ENCODE measurements at places on chromosomes 4 and X.

DNA sequence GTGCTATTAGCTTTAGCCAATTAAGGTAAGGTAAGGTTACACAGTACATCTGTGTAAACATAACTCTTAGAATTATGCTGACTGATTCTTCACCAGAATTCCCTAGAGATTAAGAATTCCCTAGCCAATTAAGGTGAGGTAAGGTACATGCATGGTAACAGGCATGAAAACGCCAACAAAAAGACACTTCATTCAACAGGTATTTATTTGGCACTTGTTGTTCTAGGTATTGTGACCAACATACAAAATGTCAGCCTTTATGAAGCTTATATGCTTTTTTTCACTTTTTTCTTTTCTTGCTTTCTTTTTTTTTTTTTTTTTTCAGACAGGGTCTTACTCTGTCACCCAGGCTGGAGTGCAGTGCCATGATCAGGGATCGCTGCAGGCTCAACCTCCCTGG lies 47.2 kb downstream of the EDNRA start:
- DNase-seq, result no peak

GRCh38 chr4:142519342-142519741 lies 326.8 kb downstream of the INPP4B start:
- DNase-seq, result no peak

DNA sequence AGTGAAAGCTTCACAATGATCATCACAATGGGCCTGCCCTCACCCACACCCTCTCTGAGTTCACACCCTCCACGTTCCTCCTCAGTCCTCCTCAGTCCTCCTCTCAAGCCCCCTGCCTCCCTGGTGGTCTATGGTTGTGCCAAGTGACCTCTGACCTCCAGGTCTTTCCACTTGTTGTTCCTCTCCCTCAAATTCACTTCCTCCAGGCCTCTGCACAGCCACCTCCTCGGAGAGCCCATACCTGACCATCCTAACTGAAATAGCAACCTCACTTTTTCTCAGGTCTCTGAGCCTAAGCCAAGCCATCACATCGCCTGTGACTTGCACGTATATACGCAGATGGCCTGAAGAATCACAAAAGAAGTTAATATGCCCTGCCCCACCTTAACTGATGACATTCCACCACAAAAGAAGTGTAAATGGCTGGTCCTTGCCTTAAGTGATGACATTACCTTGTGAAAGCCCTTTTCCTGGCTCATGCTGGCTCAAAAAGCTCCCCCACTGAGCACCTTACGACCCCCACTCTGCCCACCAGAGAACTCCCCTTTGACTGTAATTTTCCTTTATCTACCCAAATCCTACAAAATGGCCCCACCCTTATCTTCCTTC lies 293.4 kb upstream of the TENM3 start:
- no peak for DNase-seq

DNA sequence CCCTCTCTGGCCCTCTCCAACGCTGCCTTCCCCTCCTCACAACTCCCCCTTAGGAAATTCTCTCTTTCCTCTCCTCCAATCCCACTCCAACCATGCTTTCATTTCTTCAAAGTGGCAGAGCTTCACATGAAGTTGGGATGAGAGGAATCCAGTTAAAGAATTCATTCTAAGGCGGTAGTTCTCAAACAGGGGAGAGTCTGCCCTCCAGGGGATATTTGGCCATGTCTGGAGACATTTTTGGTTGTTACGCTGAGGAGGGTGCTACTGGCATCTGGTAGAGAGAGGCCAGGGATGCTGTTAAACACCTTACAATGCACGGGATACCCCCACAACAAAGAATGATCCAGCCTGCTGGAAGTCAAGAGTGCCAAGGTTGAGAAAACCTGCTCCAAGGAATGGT lies 40.5 kb upstream of the PHKA2 start:
- no peak for DNase-seq

GRCh38 chrX:76029385-76029784 lies 143.5 kb upstream of the PBDC1 start:
- DNase-seq, result no peak

DNA sequence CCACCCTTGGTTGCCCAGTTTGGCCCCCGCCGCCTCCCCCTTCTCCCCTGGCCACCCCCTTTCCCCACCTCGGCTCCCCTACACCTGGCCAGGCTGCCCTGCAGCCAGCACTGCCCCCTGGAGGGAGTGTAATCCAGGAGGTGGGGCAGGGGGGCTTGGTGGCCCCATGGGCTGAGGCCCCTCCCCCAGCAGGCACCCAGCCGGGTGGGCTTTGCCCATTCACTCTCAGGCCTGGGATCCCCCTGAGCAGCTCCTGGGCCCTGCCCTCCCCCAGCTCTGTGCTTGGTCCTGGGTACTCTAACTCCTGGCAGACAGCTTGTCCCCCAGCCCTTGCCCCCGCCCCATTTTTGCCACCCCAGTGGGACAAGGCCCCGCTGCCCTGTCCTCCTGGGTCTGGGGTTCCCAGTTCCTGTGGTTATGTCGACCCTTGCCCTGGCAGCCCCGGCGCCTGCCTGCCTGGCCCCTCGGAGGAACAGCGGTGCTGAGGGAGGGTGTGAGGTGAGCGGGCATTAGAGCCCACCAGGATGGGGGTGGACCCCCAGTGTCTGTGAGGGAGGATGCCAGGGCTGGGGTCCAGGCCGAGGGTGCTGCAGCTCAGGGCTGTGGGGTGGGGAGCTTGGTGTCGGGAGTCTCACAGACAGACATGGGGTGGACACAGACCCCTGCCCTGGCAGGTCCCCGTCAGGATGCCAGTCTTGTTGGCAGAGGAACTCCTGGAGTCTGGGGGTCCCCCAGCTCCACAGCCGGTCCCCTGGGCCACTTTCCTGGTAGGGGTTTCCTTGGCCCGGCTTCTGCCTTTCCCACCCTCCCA lies 10.2 kb downstream of the NAT8L start:
- DNase-seq, result no peak

GRCh38 chr4:79798047-79798446 lies 275.0 kb downstream of the ANTXR2 start:
- no peak for DNase-seq

DNA sequence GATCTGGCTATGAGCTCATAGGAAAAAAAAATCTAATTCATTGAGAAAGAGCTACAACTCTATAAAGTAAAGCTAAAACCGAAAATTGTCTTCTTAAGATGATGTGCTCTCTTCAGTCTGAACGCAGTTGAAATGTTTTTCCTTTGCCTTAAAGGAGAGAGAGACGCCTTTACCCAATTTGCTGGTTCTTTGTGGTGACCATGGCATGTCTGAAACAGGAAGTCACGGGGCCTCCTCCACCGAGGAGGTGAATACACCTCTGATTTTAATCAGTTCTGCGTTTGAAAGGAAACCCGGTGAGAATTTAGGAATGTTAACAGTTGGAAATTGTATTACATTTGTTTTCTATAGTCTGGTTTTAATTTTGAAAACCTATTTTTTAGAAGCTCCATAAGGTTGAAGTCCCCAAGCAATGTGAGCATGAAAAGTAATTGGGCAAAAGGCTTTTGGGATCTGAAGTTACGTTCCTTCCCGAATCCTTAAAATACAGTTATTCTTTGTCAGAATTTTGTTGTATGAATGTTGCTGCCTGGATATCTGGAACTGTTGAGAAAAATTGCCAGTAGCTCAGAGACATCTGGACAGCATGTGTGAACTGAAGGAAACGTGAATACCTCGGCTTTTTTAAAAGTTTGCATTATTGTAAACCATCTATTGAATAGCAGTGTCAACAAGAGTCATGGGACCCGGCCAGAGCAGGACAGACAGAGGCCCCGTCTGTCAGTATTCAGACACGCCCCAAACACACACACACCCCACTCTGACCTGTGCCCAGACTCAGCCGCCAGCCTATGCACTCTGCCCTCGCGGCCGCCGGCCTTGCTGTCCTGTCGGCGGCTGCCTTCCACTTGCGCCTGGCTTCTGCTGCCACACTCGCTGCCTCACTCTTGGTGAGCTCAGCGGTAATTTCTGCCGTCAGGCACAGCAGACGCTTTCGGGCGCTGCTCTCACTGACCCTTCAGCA lies 9.9 kb downstream of the PIGG start:
- DNase-seq, result no peak

GRCh38 chr4:84480082-84480481 lies 19.0 kb downstream of the NKX6-1 start:
- no peak for DNase-seq

GRCh38 chr4:105145156-105145902 lies 1.3 kb upstream of the TET2 start:
- no peak for DNase-seq
